Nephron progenitor cell (in vitro differentiated cells): ENCODE measurements at places on chromosomes 1 and 21.

DNA sequence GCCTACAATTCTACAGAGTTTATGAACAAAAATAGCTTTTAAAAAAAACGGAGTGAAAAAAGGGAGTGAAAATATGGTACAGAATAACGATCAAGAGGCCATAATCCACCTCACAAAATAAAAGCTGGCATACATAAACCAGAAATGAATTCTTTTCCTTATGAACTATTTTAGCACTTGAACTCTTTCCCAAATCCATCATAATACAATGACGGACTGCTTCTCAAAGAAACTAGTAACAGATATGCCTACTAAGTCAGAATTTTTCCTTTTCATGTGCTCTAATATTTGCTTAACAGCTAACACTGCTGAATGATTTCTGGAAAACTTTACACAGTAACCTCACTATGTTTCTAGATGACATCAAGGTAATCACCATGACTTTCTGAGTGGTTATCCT, 144.0 kb downstream of the EIF4G3 start:
- no peak for DNase-seq

- DNase-seq: peak; percentile 47
Measured at GRCh38 chr21:34885626-34886239, 163.4 kb downstream of the RUNX1 start.

DNA sequence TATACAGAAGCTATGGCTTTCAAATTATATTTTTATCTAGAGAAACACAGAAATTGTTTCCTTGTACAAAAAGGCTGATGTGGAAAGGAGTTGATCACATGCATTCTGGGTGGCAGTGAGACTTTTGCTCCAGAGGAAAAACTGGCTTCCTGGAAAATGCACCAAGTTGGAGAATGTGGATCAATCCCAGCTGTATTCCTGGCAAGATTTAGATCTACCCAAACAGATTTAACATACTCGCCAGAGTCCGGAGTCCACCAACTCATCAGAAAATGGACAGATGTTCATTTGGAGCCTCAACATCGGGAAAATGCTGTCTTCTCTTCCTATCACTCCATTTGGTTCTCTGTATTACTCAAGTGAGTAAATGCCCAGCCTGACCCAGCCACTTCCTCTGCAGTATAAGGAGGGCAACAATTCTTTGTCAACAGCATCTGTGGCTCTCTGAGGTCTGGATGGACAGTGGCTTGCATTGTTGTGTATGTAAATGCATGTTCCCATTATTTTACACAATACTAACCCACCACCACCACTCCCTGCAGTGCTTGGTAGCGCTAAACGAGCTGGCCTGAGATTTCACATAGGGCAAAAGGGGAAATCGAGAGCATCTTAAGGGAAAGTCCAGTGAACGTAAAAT, 226.2 kb upstream of the IRF2BP2 start:
- DNase-seq: no peak

DNA sequence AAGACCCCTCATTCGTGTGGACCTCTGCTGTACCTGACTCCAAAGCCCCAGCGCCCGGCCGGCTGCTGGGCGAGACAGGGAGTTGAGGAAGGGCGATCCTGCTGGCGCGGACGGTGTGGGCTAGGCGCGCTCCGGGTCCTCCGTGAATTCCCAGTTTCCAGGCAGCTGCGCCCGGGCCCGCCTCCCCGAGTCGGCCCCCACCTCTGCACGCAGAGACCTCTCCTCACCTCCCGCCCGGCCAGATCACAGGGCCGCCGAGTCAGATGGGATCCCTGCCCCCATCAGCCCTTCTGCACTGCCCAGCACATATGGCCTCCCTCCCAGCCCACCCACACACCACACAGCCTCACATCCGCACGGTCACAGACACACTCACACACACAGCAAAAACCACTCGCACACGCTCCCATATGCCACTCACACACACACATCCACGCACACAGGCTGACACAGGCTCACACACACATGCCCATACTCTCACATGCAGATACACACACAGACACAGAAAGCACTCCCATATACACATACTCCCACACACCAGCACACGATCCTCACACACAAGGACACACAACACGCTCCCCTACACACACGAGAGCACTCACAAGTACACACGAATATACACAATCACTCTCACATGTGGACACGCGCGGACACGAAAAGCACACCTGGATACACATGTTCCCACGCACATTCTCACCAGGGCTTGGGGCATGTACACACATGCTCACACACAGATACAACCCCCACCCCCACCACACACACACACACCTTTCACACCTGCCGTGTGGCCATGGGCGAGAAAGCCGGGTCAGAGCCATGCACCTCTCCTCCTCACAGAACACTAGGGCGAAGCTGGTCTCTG, 7.2 kb upstream of the GUCA2B start:
- no peak for DNase-seq
